Dorsolateral prefrontal cortex (tissue), 122 donors: ENCODE measurements at places on chromosomes 1 and 21.
A peak's percentile ranks its signal among the peaks of the same experiment; 100 is the strongest.

- DNase-seq = no peak
Observed at GRCh38 chr1:112251766-112252506, 144.1 kb upstream of the CTTNBP2NL start.

DNA sequence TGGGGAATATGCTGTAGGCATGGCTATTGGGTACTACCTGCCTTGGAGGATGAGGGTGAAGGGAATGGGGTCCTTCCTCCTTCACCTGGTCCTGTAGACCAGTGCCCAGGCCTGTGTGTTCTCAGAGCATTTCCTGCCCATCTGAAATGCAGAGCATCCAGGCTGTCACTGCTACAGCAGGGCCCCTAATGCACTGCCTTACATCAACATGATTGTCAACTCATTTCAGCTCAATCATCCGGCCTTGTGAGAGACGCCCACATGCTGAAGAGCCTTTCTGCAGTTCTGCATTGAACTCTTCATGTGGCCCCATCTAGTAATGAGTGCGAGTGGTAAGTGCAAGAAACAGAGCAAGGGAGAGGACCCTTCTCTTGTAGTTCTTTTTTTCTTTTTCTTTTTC lies 39.8 kb upstream of the SRP9 start:
- DNase-seq = no peak

DNA sequence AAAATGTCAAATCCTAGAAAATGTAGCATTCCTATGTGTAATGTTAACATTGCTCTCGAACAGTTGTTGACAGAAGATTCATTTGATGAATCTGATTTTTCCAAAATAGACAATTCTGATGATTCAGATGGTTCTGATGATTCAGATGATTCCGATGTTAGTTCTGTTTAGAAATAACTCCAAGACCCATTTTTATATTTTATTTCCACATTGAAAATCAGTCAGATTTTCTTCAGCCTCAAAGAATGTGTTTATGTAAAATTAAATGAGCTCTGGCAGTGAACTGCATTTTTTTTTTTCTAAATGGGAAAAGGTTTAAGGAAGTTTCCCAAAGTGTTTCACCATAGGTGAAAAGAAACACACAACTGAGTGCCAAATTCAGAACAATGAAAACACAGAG lies 136.5 kb downstream of the TSEN15 start:
- DNase-seq = no peak

DNA sequence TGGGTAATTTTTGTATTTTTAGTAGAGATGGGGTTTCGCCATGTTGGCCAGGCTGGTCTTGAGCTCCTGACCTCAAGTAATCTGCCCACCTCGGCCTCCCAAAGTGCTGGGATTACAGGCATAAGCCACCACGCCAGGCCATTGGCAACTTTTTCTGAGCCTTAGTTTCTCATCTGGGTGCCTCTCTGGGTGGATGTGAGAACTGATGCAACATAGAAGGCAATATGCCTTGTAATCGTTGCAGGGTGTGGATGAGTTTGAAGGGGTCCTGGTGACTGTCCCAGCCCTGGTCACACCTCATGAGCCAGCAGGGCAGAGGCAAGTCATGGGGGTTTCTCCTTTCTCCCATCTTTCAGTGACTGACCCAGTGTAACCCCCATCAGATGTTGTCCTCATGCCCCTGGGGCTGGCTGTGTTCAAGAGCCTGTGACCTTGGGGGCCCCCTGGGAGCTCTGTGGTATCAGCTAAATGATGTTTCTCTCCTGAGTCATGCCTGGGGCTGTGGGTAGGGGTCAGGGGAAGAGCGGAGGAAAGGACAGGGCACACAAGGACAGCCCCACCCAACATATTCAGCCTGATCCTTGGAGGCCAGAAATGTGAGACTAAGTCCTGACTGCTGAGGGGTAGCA lies 3.6 kb downstream of the COL9A2 start:
- DNase-seq = no peak

DNA sequence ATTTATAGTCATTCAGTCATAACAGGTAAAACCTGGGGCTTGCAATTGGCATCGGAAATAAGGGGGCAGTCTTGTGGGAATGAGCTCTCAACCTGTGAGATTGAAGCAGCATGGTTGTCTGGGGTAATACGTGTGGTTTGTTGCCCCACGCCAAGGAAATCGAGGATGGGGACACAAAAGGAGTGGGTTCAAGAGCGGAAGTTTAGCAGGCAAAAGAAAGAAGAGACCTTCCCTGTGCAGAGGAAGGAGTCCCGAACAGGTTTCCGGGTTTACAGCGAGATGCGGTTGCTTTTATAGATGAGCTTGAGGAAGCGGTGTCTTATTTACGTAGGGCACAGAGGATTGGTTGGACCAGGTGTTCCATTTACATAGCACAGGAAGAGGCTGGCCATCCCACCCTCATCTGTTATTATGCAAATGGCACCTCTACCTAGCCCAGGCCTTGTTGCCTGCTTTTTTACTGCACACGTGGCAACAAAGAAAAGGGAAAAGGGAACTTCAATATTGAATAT lies 37.3 kb downstream of the IFNAR1 start:
- no peak for DNase-seq

DNA sequence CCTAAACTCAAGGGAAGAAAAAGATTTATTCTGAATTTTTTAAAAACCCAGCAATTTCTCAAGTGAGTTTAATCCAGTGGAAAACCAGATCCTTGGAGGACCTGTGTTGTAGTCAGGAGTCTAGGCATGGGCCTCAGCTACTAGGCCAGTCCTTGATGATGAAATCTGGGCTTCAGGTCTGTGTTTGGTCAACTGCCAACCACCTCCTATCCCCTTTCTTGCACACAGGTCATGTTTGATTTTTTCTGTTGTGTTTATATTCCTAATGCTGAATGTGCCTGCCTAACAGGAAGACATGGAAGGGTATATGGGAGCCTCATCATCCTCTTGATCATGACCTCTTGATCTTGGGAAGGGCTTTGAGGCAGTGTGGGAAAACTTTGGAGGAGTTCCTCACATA lies 38.2 kb upstream of the SLC19A2 start:
- no peak for DNase-seq

- DNase-seq = no peak
Observed at GRCh38 chr1:241992734-241993133, 6.2 kb downstream of the MAP1LC3C start.

DNA sequence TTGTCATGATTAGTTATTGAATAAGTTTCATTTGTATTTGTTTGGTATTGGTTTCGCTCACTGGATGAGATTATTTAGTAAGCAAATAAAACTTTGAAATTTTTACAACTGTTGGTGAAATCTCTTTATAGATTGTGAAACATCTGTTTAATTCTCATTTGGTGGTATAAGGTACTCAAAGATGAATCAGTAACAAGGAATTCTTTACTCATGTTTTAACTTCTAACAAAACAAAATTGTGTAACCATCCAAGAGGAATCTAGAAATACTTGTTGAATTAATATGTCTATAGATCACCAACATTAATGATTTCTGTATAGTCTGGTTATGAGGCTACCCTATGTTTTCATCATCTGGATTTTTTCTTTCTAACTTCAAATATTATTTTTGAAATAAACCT lies 62.8 kb upstream of the USP25 start:
- DNase-seq = no peak

GRCh38 chr1:99849413-99849743 lies 783 bp upstream of the AGL start:
- no peak for DNase-seq

- DNase-seq = no peak
Observed at GRCh38 chr1:32411261-32411660, 17.0 kb upstream of the BSDC1 start.

DNA sequence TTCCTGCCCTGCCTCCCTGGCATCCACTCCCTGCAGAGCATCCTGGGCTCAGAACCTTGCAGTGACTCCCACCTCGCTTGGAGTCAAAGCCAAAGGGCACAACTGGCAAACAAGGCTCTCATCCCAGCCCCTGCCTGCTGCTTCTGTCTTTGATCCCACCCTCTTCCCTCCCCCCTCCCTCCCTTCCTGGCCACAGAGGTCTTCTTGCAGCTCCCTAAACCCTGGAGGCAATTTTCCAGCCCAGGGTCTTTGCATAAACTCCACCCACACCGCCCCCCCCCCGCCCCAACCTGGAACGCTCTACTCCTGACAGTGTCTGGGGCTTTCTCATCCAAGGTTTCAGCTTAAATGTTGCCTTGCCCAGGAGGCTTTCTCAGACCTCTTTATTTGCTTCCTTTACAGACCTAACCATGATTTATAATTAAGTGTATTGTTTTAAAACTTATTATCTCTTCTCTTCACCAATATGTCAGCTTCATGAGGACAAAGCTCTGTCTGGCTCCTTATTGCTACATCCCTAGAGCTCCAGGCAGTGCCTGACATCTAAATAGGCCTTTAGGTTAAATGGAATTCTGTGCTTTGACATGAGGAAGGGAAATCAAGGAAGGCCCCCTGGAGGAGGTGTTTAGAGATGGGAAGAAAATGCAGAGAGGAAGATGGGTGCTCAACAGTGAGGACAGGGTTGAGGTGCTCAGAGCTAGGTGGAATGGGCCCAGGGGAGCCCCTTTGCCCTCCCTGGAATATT lies 37.7 kb upstream of the PADI1 start:
- no peak for DNase-seq

DNA sequence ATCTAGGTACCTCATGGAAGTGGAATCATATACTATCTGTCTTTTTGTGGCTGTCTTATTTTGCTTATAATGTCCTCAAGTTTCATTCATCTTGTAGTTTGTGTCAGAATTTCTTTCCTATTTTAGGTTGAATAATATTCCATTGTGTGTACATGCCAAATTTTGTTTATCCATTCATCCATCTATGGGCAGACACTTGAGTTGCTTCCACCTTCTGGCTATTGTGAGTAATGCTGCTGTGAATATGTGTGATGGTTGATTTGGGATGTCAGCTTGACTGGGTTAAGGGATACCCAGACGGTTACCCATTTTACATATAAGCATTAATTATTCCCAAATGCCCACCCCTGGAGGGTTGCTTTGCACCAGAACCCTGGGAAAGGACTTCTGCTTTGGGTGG lies 477.5 kb downstream of the PTPRU start:
- DNase-seq = no peak

DNA sequence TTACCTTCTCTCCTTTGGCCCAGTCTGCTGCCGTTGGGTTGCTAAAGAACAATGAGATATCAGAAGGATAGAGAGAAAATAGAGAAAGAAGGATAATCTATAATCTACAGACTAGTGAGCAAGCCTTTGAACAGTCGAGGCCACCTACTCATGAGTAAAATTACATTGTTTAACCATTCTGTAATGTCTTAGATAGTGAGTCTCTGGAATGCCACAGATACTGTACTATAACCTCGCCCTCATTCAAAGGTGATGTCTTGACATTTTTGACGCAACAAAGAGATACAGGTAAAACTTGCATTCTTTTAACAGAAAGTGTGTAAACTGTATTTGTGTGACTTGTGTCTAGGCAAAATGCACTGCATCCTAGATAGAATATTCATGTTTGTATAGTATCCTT lies 77.9 kb downstream of the LAMC1 start:
- no peak for DNase-seq

DNA sequence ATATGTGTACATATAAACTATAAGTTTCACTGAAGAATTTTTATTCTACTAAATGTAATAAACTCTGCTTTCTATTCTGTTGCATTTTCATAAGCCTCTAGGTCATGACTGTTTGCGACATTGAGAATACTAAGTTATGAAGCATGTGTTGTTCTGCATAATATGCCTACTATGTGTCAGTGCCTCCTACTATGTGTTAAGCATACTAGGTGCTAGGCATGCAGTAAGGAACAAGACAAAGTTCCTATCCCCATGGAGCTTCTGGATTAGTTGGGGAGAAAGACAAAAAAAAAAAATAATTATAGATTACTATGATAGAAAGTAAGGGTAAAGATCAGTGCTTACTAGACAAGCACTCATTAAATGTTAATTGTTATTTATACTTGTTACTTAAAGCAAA lies 1.3 kb downstream of the SDCCAG8 start:
- no peak for DNase-seq

- no peak for DNase-seq
Observed at GRCh38 chr1:41503538-41504113, 19.1 kb upstream of the EDN2 start.

GRCh38 chr1:17201201-17202021 lies 3.5 kb upstream of the PADI1 start:
- DNase-seq = peak; percentile 3

GRCh38 chr1:22870201-22870871 lies 102.3 kb downstream of the LACTBL1 start:
- no peak for DNase-seq

GRCh38 chr1:178172939-178173338 lies 79.0 kb downstream of the RASAL2 start:
- DNase-seq = no peak
